Activated T-cell treated with anti-CD3 and anti-CD28 coated beads for 24 hours (primary cell): ENCODE measurements at places on chromosomes 12 and 14.

- DNase-seq: no peak
These were observed 303.4 kb downstream of the SEC23A start for GRCh38 chr14:38799671-38800070.

DNA sequence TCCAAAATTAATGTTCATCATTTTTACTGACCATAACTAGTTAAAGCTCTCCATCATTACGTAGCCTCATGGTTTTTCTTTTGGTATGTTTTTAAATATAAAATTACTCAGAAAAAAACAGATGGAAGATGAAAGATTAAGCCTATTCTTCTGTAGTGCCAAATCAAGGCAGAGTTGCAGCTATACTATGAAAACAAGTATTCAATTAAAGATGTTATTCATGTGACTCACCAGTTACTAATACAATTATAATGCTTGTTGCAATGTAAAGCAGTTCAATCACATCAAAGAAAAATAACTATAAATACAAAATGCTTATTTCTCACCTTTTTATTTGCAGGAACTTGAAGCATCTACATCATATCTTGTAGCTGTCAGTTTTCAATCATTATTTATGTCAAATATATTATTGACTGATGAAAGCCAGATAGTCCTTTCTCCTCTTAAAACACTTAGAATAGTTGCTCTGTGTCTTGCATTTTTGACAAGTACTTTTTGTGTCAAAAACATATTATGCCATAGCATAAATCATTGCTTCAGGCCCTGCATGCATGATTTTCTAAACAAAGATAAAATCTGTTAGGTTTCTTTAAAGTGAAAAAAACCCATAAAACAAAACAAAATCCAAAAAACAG, 36.0 kb upstream of the TRHDE start:
- no peak for DNase-seq

DNA sequence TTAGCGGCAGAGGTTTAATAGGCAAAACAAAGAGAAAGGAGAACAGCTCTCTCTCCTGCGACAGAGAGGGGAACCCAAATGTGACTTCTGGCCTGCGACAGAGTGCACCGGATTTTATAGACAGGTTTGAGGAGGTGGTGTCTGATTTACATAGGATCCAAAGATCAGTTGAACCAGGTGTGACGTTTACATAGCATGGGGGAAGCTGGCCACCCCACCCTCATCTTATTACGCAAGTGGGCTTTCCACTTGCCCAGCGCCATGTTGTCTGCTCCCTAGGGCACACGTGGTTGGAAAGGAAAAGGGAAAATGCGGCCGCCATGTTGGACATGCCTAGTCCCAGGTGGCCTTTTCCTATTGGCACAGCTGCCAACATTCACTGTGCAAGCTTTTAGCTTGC, 17.4 kb downstream of the BCL2L14 start:
- no peak for DNase-seq

DNA sequence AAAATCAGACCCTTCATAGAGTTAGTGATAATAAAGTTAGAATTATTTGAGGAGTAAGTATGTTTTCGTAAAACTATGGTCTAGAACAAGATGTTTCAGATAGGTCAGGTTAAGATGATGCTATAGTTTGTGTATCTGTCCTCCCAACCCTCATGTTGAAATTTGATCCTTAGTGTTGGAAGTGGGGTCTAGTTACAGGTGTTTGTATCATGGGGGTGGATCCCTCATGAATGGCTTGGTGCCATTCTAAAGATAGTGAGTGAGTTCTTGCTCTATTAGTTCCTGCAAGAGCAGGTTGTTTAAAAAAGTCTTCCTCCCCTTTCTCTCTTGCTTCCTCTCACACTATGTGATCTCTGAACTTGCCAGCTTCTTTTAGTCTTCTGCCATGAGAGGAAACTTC, 707.3 kb upstream of the FOXG1 start:
- DNase-seq: no peak

GRCh38 chr14:22164616-22165015, 424.4 kb downstream of the DAD1 start:
- DNase-seq: no peak

DNA sequence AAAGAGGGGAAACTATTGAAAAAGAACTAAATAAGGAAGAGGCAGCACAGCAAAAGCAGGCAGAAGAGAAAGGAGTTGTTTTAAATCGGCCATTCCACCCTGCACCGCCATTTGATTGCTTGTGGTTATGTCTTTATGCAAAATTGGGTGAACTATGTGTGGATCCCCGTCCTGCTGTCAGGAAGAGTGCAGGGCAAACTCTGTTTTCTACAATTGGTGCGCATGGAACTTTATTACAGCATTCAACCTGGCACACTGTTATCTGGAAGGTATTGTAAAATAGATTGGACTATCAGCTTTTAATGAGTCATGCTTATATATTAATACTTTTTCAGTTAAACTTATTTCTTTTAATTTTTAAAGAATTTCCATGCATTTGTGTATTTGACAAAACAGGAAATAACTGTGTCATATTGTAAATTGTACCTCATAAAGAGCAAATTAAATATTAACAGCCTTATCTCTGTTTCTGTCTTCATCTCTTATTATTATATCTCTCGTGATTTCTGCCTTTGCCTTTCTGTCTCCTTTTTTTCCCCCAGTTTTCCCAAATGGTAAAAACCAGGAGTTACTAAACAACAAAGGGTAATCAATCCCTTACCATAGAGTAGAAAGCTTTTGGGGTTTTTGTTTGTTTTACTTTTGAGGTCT, 86.4 kb downstream of the MON2 start:
- DNase-seq: no peak

DNA sequence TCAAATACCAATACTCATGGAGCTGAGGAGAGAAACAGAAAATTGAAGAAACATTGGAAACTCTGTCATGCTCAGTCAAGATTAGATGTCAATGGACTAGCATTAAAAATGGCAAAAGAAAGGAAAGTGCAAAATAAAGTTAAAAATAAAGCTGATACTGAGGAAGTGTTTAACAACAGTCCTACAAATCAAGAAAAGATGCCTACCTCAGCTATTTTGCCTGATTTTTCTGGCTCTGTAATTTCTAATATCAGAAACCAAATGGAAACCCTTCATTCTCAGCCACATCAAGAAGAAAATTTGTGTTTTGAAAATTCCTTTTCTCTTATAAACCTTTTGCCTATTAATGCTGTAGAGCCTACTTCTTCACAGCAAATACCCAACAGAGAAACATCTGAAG, 40.5 kb downstream of the METTL25 start:
- no peak for DNase-seq

GRCh38 chr14:101827286-101827685, 65.8 kb downstream of the PPP2R5C start:
- DNase-seq: no peak

DNA sequence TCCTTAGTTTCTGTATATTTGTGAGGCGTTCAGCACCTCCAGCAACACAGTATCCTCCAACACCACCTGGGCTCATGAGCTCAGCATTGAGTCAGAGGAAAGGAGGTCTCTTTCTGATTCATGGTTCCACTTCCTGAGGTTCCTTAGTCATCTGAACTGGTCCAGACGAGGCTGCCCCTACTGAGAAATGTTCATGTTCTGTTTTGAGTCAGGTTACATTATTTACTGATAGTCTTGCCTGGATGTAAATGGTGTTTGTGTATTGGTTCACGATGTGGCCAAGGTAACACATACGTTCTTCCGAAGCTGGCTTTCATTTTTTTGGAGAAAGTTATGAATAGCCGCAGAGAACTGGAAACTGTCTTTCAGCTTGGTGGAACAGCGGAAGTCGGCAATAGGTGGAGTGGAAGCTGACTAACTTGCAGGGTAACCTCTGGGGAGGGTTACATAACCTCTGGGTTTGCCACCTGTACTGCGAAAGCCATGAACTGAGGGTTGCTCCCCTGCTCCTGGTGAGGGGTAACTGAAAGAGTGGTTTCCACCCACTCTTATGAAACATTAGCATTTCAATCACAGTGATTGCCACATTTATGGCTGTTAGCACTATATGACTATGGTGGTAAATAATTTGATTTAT, 42.2 kb upstream of the MANSC4 start:
- DNase-seq: peak; percentile 65

- DNase-seq: no peak
These were observed 57.1 kb downstream of the VWF start for GRCh38 chr12:6067152-6067916.

DNA sequence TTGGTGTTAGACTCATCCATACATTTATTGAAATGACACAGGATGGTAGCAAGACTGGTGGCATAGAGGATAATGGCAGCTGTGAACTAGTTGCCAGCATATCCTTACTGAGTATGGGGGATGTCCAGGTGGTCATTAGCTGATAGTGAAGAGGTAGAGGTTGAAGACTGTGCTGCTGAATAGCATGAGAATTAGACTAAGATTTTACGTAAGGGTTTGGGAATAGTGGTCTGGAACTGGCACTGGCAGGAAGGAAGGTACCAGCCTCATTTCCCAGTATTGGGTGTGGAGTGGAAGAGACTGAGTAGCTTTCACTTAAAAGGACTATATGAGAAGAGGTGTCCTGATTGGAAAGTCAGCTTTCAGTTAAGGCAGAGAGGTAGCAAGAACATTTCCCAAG, 6.5 kb downstream of the ERC1 start:
- no peak for DNase-seq

- no peak for DNase-seq
These were observed 14.5 kb downstream of the TNFAIP2 start for GRCh38 chr14:103137689-103138300.

GRCh38 chr12:77337362-77337761, 272.0 kb upstream of the E2F7 start:
- no peak for DNase-seq

GRCh38 chr14:68814539-68815297, 21.9 kb upstream of the ZFP36L1 start:
- DNase-seq: peak; percentile 33

DNA sequence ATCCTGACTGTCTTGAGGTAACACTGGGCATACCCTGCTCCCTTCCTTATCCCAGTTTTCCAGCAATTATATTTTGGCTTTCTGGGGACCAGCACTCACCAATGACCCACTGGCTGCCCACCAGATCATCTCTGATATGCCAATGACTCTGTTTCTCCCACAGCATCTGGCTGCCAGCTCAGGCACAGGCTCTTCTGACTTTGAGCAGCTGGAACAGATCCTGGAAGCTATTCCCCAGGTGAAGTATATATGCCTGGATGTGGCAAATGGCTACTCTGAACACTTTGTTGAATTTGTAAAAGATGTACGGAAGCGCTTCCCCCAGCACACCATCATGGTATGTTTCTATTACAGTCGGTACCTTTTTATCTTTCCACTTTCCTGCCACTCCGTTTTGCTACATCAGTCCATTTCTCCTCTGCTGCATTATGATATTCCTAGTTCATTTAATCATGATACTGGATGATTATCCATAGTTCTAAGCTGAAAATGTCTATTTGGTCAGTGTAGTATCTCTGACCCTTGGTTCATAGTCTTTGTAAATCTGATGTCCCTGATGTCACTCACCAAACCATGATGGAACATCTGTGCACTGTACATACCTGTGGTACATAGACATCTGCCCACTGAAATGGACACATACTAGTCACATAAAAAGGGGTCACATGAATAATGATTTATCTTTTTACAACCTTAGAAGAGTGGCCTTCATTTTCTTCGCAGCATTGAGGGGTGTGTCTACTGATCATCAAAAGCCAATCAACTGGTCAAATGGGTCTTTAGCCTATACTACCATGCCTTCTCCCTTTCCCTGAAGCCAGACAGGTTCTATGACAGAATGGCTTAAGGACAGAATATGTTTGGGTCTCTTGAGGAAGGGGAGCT, 3.3 kb downstream of the GMPR2 start:
- DNase-seq: no peak

- no peak for DNase-seq
These were observed 269.0 kb downstream of the KCNH5 start for GRCh38 chr14:62776300-62776699.

- no peak for DNase-seq
These were observed 167.1 kb downstream of the TBX5 start for GRCh38 chr12:114238808-114239207.

GRCh38 chr14:80100681-80101080, 110.6 kb downstream of the DIO2 start:
- no peak for DNase-seq

DNA sequence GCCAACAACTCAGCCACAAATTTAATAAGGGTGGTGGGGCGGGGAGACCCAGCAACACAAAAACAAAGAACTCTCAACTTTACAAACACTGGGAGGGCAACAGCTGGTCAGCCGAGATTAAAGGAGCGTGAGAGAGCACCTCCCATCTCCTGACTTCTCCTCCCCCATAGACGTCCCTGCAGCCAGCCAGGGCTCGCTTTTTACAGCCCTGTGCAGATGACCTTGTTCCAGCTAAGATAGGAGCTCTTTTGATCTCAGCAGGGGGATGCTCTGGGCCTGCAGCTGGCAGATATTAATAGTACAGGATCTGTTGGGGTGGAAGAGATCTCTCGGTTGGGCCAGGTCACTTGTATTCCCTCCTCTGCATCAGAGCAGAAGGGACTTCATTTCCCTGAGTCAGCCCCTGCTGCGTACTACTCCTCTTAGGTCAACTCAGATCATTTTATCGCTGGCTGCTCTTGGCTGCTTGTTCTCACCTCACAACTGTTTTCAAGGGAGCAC, 475.8 kb downstream of the RAD51B start:
- DNase-seq: no peak

DNA sequence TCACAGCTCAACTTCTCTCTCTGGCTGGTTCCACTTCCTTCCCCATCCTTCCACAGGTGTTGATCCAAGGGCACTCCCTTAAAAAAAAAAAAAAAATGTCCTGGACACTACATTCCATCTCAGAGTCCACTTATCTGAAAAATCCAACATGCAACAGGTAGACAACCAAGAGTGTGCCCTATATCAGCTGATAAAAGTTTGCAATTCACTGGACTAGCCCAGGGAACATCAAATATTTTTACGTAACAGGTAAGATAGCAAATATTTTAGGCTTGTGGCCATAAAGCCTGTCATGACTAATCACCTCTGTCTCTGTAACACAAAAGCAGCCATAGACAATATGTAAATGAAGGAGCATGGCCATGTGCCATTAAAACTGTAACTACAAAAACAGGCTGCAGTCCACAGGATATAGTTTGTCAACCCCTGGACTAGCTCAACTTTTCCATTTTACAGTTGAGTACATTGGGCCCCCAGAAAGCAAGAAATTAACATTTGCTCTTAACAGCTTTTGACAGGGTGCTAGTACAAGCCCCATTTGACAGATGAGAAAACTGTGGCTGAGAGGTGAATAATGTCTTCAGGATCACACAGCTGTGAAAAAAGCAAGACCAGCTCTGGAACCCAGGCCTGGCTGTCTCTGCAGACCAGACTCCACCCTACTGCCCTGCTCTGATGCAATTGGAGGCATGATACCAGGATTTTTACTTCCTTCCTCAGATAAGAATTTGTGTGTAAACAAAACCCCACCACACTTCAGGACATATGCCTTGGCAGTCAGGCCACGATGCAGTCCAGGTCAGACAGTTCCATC, 68.9 kb downstream of the CMKLR1 start:
- DNase-seq: no peak

GRCh38 chr12:130253866-130254265, 83.8 kb upstream of the PIWIL1 start:
- DNase-seq: no peak

- no peak for DNase-seq
These were observed 21.0 kb upstream of the EMP1 start for GRCh38 chr12:13175499-13175898.
